ENCODE measurements at places on chromosomes 12 and 14.

- DNase-seq, result no peak
Measured at GRCh38 chr14:89907655-89908054, 46.9 kb downstream of the EFCAB11 start.

- no peak for DNase-seq
Measured at GRCh38 chr12:114682785-114683708, 928 bp downstream of the TBX3 start.

DNA sequence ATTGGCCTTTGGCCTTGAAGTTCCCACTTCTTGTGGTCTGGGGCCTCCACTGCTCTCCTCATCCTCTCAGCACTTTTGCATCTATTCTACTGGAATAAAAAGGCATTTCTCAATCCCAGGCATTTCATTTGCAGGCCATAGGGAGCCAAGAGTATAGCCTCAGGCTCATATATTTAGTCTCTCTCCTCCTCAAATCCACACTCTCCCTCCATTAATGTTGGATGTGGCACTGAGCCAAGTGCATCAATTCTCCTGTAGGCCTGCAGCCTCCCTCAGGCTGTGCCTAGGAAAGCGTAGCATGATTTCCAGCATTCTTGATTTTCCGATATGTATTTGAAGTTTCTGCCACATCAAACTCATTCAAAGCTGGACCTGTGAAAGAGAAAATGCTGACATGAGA is 211.5 kb upstream of the CPNE8 start:
- no peak for DNase-seq

GRCh38 chr14:76007852-76008251 is 22.3 kb downstream of the IFT43 start:
- no peak for DNase-seq

- no peak for DNase-seq
Measured at GRCh38 chr12:102609996-102610395, 129.6 kb upstream of the IGF1 start.

- DNase-seq, result no peak
Measured at GRCh38 chr12:59030415-59030814, 110.1 kb upstream of the LRIG3 start.

- no peak for DNase-seq
Measured at GRCh38 chr12:1117970-1118563, 127.0 kb downstream of the ERC1 start.

DNA sequence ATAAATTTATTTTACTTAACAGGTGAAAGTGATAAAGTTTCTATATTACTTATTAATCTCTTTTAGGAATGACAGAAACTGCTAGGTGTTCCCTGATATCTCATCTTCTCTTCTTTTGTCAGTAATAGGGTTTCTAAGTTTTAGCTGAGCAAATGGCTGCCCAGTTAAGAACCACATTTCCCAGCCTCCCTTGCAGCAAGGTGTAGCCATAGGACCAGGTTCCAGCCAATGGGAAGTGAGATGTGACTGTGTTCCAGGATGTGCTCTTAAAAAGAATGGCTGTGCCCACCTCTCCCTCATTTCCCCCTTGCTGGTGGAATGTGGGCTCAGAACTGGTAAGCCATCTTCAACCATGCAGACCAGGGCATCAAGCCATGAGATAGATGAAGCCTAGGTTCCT is 165.6 kb downstream of the HELB start:
- DNase-seq, result no peak

- DNase-seq, result no peak
Measured at GRCh38 chr12:69621551-69621950, 10.8 kb upstream of the LRRC10 start.

GRCh38 chr12:5588591-5588990 is 156.7 kb downstream of the NTF3 start:
- DNase-seq, result no peak

DNA sequence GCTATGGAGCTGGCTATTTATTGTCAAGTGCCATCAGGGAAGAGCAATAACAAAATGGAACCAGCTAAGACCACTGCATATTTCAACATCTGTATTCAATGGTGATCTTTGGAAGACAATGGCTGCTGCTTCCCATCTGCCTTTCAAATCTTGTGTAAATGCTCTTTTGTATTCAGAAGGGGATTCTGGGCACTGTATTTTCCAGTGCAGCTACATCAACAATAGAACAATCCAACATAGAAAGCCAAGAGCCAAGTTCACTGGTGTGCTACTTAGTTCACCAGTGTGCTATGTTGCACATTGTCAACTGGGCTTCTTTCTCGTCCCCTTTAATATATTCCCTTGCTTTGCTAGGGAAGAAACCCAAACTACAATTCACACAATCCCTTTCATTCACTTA is 128.8 kb upstream of the OR4E1 start:
- DNase-seq, result no peak

GRCh38 chr12:46693034-46693433 is 132.8 kb downstream of the SLC38A4 start:
- no peak for DNase-seq

- DNase-seq, result no peak
Measured at GRCh38 chr14:54889919-54890318, 12.7 kb downstream of the GCH1 start.

DNA sequence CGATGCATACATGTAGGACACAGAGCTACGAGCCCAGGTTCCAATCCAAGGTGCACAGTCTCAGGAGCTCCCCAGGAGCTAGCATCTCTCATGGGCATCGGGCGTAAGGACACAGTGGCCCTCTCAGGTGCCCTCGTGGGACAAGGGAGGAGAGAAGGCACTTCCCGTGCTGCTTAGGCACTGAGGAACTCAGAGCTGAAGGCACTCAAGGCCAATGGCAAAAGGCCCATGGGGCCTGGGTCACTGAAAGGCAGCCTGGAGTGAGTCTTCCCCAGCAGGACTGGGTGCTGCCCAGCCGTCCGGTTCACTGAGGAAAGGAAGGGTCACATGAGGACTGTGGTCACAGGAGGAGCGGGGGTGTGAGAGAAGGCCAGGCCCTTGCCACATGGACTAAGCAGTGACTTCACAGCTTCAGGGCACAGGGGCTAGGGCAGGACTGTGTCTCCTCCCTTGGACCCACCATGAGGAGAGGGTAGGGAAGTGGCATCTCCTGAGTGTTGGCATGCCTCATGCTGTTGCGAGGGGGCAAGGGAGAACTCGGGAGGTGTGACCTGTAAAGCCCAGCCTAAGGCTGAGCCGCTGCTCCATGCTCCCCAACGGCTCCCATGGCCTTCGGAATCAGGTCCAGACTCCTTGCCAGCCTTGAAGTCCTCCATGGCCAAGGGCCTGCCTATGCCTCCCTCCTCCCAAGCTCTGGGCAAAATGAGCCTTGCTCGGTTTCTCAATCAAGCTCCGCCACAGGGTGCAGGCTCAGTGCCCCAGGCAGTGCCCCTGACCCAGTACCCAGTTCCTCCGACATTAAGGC is 51.8 kb downstream of the CHGA start:
- no peak for DNase-seq

DNA sequence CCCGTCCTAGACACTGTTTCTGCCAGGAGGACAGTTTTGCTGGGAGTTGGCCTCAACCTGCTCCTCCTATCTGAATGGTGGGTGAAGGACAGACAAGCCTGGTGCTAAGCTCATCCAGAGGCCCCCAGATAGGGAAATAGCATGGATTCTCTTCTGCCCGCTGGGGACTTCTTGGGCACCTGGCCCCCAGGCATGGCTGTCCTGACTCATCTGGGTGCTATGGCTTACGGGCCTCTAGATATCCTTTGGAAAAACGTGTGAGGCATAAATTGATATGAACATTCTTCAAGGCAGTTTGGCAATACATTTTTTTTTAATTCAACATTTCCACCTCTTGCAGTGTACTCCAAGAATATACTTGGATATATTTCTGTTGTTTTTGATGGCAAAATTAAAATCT is 8.6 kb downstream of the TECPR2 start:
- DNase-seq, result no peak

DNA sequence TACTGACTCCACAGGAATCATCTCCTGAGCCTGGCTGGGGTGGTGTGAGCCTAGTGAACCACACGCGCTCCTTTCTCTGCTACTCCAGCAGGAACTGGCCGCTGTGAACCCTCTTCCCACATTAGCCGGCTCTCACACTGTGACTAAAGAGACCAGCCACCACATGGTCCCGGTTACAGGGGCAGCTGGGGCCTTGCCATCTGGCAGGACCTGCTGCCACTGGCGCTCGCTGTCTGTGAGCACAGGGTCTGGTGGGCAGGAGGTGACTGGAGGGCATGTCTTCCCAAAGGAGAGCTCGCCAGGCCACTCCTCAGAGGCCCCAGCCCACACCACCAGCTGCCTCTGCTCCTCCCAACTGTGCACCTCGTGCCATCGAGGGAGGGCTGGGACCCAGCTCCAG is 99.3 kb downstream of the SINHCAF start:
- no peak for DNase-seq

GRCh38 chr12:22600181-22600580 is 24.8 kb upstream of the ETNK1 start:
- no peak for DNase-seq

GRCh38 chr12:108611884-108612415 is 14.1 kb upstream of the TMEM119 start:
- DNase-seq, result peak; percentile 61

DNA sequence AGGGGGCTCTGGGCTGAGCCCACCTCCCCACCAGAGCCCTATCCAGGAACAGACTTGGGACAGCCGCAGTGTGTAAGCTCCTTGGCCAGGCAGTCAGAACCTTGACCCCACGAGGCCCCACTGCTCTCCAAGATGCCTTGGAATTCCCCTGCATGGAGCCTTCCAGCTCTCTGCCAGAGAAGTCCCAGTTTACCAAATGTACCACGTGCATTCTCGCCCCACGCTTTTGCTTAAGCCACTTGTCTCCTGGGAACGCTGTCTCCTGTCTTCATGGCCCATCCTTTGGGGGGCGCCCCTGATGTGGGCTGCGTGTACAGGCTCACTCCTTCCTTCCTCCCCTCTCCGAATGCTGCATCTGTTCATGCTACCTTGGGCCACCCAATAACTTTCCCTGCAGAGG is 7.9 kb downstream of the FAIM2 start:
- no peak for DNase-seq

- DNase-seq, result no peak
Measured at GRCh38 chr12:115176741-115177400, 492.9 kb upstream of the TBX3 start.

DNA sequence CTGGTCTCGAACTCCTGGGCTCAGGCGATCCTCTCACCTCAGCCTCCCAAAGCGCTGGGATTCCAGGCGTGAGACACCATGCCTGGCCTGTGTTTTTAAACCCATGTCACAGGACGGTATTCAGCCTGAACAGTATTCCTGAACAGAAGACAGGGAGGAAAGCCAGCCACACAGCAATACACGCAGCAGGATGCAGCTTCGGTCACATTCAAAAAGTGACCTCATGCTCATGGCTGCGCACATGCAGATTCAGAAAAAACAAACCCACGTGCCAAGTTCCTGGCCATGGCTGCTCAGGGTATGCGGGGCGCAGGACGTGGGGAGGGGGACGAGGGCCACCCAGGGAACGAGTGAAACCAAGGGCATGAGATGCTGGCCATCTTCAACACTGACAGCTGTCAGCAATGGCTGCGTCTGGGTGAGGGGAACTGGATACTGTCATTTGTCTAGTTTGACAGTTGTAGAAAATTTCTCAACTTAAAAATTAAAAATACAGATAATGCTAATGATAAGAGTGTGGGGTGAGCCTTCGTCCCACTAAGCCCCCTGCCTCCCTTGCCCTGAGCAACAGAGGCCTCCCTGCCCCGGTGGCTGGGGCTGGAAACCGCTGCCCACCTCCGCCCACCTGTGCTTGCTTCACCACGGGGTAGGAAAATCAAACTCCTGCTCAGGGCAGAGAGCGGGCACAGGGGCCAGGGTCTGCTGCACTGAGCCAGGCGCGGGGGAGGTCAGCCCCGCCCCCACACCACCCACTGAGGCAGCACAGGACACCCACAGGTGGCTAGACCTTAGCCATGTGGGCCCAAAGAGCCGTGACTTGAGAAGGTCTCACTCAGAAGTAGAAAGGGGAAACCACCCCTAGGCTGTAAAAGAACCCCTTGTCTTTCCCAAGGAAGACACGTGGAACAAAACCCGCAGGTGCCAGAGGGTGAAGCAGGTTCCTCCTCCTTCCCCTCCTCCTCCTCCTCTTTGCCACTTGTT is 84.2 kb downstream of the SCARB1 start:
- DNase-seq, result no peak

DNA sequence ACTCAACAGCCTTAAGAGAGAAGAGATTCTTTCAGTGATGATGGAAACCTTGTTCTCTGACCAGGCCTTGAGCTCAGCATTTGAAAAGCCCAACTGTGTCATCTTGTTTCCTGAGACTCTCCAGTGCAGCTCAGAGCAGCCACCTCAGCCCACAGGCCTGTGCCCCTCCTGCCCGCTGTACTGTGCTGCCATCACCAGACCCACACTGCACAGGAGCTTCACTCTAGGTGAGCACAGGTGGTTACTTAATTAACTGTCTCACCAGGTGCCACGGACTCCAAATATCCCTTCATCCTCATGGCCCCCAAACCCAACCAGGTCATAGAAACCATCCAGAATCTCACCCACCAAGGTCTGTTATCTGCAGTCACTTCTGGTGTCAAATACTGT is 51.3 kb downstream of the JAG2 start:
- DNase-seq, result no peak

DNA sequence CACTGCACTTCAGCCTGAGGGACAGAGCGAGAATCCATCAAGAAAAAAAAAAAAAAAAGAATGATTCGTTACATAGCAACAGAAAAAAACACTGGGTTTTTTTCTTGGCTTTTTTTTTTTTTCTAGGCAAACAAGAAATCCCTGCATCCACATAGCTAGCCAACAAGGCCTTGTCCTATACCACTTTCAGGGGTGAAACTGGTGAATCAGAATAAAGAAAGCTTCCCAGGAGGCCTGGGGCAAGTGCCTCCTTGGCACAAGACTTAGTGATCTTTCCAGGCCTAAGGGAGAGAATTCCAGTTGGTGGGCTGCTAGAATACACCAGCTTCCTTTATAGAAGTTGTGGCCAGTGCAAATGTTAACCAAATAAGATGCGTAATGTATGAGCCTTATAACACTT is 90.0 kb downstream of the VCPKMT start:
- DNase-seq, result no peak

DNA sequence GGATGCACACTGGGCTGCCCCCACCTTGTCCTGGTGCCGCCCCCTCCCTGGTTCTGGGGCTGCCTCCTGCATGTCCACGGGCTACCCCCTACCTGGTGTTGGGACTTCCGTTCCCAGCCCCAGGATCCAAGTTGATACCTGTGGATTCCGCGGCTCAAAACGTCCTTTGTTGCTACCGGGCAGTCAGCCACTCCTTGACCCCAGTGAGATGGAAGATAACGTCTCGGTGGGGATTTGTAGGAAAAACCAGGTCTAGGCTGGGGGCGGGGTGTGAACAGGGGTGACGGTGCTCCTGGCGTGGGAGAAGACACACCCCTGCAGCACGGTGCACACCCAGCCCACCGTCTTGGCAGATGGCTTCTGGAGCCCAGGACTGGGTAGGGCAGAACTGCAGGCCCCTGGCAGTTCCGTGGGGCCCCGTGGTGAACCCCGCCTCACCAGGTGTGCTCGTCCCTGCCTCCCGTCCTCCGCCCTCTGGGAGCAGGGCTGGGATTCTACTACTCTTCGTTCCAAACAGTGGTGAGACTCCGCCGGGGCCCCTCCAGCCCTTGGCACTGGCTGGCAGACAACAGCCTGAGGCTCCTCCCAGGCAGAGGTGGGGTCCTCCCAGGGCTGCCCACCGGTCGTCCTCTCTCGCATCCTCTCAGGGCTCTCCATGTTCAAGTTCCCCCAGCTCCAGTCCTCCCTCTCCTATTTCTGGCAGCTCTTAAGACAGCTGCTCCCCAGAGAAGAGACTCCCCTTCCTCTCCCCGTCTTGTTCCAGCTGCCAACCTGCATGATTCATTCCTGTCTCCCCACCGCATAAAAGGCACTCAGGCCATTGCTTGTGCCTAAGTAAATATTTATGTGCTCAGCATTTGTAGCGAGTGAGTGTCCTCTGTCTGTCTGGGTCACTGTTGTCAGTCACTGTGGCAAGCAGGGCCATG is 75.5 kb downstream of the FBXL14 start:
- DNase-seq, result no peak

- no peak for DNase-seq
Measured at GRCh38 chr12:13258197-13258596, 61.7 kb downstream of the EMP1 start.
